ENCODE measurements at places on chromosomes 16 and 17. TPM values are rescaled to one million over a fixed set of nuclear protein-coding genes. Genes with fewer than 3 reads are reported as not detected.

The TBC1D3H gene
- total RNA-seq: not detected

The HSF4 gene
- 58.1 TPM for total RNA-seq

The TEPSIN gene
- total RNA-seq: 54.5 TPM

The GDPD3 gene
- 13.2 TPM for total RNA-seq

The CACNG5 gene
- total RNA-seq: not detected

The IGFALS gene
- total RNA-seq: not detected

The DPEP3 gene
- total RNA-seq: 0.10 TPM

The TLCD2 gene
- total RNA-seq: 0.07 TPM

The AXIN1 gene
- total RNA-seq: 25.5 TPM

The AHSP gene
- not detected for total RNA-seq

The OR1F1 gene
- total RNA-seq: not detected

The CES3 gene
- total RNA-seq: 6.4 TPM

The ZNF469 gene
- 0.23 TPM for total RNA-seq

The NXPH3 gene
- not detected for total RNA-seq

The CA10 gene
- not detected for total RNA-seq

The KRT17 gene
- total RNA-seq: 0.25 TPM

The SPNS2 gene
- 0.29 TPM for total RNA-seq

The GNG13 gene
- not detected for total RNA-seq

The MYL11 gene
- total RNA-seq: not detected

The KIF2B gene
- total RNA-seq: not detected

The LITAFD gene
- not detected for total RNA-seq

The MT1G gene
- total RNA-seq: 10.2 TPM

The HSD17B2 gene
- not detected for total RNA-seq

The RUNDC3A gene
- total RNA-seq: 0.10 TPM

The NPIPA7 gene
- 10.4 TPM for total RNA-seq

The CA4 gene
- total RNA-seq: not detected

The TRAF4 gene
- 44.9 TPM for total RNA-seq

The CCT6B gene
- total RNA-seq: 1.7 TPM

The ABHD15 gene
- 18.0 TPM for total RNA-seq

The PRKAR1A gene
- 203 TPM for total RNA-seq

The TMEM88 gene
- total RNA-seq: 0.55 TPM

The SLC12A3 gene
- total RNA-seq: not detected

The SPATA22 gene
- 0.81 TPM for total RNA-seq

The SLC9A5 gene
- total RNA-seq: 2.0 TPM

The CD300LF gene
- total RNA-seq: not detected

The RHBDL3 gene
- total RNA-seq: 0.69 TPM

The ASPA gene
- not detected for total RNA-seq

The CFAP97D1 gene
- total RNA-seq: not detected

The PPY gene
- not detected for total RNA-seq

Data from activated CD4-positive, alpha-beta T cell treated with anti-CD3 and anti-CD28 coated beads, Interleukin-2, amount 10 ng/mL, durations not matched to agents 7 days and 5 days (primary cell).